Placental pericyte (primary cell): ENCODE measurements at places on chromosomes 6 and 20. TPM values are rescaled to one million over a fixed set of nuclear protein-coding genes. Genes with fewer than 3 reads are reported as not detected.

The RBM24 gene
- total RNA-seq, result 0.88 and 9.3 TPM in 2 replicates

The CCN6 gene
- not detected in 2 replicates for total RNA-seq

The ARMH2 gene
- total RNA-seq, result not detected in 2 replicates

The DUSP22 gene
- 12.5 and 19.9 TPM in 2 replicates for total RNA-seq

The SLC32A1 gene
- not detected in 2 replicates for total RNA-seq

The DCBLD1 gene
- total RNA-seq, result 25.6 and 92.9 TPM in 2 replicates

The MOG gene
- total RNA-seq, result not detected in 2 replicates

The BRD2 gene
- total RNA-seq, result 153 and 186 TPM in 2 replicates

The HLA-DPA1 gene
- 2.4 TPM in 1 of 2 replicates, not detected in the other for total RNA-seq

The C2 gene
- 0.29 and 14.2 TPM in 2 replicates for total RNA-seq

The HCK gene
- not detected in 2 replicates for total RNA-seq

The IRF4 gene
- total RNA-seq, result not detected in 2 replicates

The TUBB1 gene
- not detected in 2 replicates for total RNA-seq

The SNAP91 gene
- under 0.01 TPM in 1 of 2 replicates, not detected in the other for total RNA-seq

The GHRH gene
- total RNA-seq, result not detected in 2 replicates

The MYH7B gene
- under 0.01 TPM in 1 of 2 replicates, not detected in the other for total RNA-seq

The GSTA3 gene
- total RNA-seq, result not detected in 2 replicates

The FGD2 gene
- total RNA-seq, result not detected in 2 replicates

The ASIP gene
- not detected in 2 replicates for total RNA-seq

The MYCT1 gene
- under 0.01 and 3.6 TPM in 2 replicates for total RNA-seq

The MATN4 gene
- 0.22 TPM in 1 of 2 replicates, not detected in the other for total RNA-seq

The ULBP3 gene
- total RNA-seq, result 7.0 and 20.3 TPM in 2 replicates

The LCA5 gene
- total RNA-seq, result 2.4 and 4.2 TPM in 2 replicates

The GPLD1 gene
- 0.14 and 0.22 TPM in 2 replicates for total RNA-seq

The SLPI gene
- not detected in 2 replicates for total RNA-seq

The SLCO4A1 gene
- 0.44 and 6.6 TPM in 2 replicates for total RNA-seq

The CDH26 gene
- total RNA-seq, result not detected in 2 replicates

The GRM1 gene
- not detected in 2 replicates for total RNA-seq
